ENCODE measurements at places on chromosomes 11 and 22. TPM values are rescaled to one million over a fixed set of nuclear protein-coding genes. Genes with fewer than 3 reads are reported as not detected.
A peak's percentile ranks its signal among the peaks of the same experiment; 100 is the strongest.

Gene TSGA10IP
- not detected for total RNA-seq

Gene SAA2
- not detected for total RNA-seq

Gene CASP5
- total RNA-seq, result not detected

Gene TFIP11
- 45.9 TPM for total RNA-seq

Gene CLCF1
- 0.56 TPM for total RNA-seq

DNA sequence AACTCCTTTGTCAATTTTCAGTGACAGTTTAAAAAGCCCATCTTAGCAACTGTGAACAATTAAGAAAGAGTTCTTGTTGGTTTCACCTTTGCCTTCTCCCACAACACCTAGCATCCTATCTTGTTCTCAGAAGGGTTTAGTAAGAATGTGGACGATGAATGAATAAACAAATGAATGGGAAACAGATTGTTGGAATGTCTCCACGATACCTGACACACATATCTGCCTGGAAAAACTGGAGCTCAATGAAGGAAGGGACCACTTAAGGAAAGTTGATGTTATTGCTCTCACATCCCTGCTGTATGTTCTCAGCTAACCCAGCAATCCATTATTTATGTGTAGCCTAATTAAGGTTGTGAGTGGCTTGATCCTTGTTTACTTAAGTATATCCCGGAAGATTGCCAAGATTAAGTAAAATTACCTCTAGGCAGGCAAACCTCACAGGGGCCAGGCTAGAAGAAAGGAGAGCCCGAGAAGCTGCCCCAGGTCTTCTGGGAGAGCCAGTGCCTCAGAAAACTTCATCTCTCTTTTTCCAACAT is 286.4 kb downstream of the NXPE2 start:
- H3K27me3 ChIP-seq, result no peaks in the 10 kb centered on the region
- H3K4me3 ChIP-seq, result no peak overlapping the region

- peaks cover 3% of the 10 kb centered on the region for H3K4me1 ChIP-seq
- H3K4me3 ChIP-seq, result no peak overlapping the region
- no peak for DNase-seq
Observed at GRCh38 chr22:17913801-17914347, 110.5 kb downstream of the MICAL3 start.

DNA sequence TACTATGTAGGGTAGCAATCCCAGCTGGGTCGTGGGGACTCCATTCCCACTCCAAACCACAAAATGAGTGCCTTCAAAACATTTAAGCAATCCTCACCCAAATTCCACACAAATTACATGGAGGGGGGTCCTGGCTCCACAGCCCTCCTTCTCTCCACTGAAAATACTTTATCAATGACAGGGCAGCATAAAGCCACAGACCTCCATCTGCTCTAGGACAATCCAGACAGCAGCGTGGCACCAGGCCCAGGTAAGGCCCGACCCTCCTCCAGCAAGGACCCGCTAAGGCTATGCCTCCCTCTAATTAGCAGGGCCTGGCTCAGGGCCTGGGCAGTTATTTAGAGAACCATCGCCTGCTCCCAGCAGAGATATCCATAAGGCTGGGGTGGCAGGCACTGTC is at the start of gene PANX3:
PANX3 (plus strand) TSS at position 365 of the 400 bp plus-strand sequence. CDS start 129 bp downstream, outside the sequence.
- peaks cover 11% of the 10 kb centered on the region for H3K4me1 ChIP-seq
- H3K27ac ChIP-seq, result peak within 1 kb of the TSS; percentile 61
- H3K36me3 ChIP-seq, result no peaks in the 10 kb centered on the region

DNA sequence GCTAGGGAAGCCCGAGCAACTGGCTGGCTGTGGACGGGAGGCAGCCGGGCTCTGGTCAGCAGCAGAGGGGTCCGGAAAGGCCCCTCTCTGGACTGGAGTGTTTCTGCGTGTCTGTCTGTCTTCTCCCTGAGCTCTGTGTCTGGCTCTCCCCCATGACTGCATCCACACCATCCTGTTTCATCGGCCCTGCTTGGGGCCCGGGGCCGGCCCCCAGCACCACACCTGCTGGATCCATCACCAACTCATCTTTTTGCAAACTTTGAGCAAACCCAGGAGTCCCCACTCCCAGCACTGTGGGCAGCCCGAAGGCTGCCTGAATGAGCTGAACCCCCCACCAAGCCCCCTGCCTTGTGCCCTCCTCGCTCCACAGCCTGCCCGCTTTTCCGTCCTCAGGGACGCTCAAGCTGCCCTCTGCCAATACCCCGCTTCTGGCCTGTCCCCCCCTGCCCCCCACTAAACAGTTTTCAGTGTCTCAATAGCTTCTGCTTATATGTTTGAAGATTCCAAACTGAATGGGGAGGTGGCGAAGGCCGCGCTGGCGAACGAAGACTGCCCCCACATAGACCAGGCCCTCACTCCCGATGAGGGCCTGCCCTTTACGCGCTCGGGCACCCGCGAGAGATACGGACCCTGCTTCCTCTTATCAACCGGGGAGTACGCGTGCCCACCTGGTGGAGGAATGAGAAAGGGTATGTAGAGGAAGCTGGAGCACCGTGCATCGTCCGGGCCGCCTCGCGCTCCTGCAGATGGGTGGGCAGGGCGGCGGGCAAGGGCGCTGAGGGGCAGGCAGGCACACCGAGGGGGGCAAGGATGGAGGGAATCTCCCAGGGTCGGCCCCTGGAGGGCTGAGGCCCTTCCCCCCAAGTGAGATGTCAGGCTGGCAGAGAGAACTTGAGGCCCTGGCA is 44.6 kb downstream of the KCNC1 start:
- no peak for DNase-seq
- H3K4me3 ChIP-seq, result no peak overlapping the region
- no peaks in the 10 kb centered on the region for H3K4me1 ChIP-seq
- no peaks in the 10 kb centered on the region for H3K27me3 ChIP-seq
- H3K36me3 ChIP-seq, result no peaks in the 10 kb centered on the region

- H3K36me3 ChIP-seq, result peaks cover 36% of the 10 kb centered on the region
- no peak overlapping the region for H3K4me3 ChIP-seq
- no peak overlapping the region for H3K27ac ChIP-seq
- DNase-seq, result no peak
- H3K27me3 ChIP-seq, result no peaks in the 10 kb centered on the region
Observed at GRCh38 chr11:74085542-74085892, 76.6 kb upstream of the UCP3 start.

- H3K27me3 ChIP-seq, result no peaks in the 10 kb centered on the region
- H3K4me1 ChIP-seq, result no peaks in the 10 kb centered on the region
- DNase-seq, result no peak
- H3K27ac ChIP-seq, result no peak overlapping the region
- H3K36me3 ChIP-seq, result no peaks in the 10 kb centered on the region
- no peak overlapping the region for H3K4me3 ChIP-seq
Observed at GRCh38 chr11:130214861-130215530, 55.4 kb downstream of the ST14 start.

Gene ELMOD1
- total RNA-seq, result not detected

DNA sequence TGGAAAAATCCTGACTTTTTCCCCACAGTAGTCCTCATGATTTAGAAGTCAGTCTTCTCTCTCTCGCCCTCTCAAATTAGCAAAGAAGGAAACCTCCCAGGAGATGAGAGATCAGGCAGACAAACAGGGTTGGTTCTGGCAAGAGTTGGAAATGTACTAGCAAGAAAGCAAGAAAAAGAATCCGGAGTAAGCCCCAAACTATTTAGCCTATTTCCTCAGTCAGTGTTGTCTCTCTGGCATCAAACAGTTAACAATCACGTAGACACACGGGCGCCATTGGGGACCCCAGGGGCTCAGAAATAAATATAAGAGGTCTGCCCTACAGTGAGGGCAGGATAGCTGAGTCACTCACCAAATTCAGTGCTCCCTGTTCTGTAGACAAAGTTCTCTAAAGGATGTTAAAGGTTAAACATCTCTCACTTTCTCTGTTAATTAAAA is 4.7 kb downstream of the C11orf52 start:
- peaks cover 4% of the 10 kb centered on the region for H3K27me3 ChIP-seq
- no peaks in the 10 kb centered on the region for H3K36me3 ChIP-seq
- H3K4me1 ChIP-seq, result peaks cover 13% of the 10 kb centered on the region
- no peak overlapping the region for H3K27ac ChIP-seq
- DNase-seq, result no peak

DNA sequence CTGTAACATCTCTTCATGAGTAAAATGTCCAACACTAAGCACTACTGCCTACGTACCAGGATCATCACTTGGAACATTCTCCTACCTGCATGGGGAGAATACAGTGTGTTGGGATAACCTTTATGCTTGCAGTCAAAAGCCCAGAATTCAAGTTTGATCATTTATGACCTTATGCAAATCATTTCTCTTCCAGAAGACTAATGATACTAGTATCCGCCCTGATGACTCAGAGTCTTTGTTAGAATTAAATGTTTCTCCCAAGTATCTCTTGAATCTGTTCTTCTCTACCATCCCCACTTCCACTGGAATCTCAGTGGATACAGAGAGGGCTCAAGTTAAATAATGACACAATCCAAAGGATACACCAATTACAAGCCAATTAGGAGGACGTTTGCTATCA is 12.4 kb downstream of the MAJIN start:
- H3K4me1 ChIP-seq, result no peaks in the 10 kb centered on the region
- H3K27me3 ChIP-seq, result peaks cover 1% of the 10 kb centered on the region
- H3K36me3 ChIP-seq, result no peaks in the 10 kb centered on the region
- no peak overlapping the region for H3K27ac ChIP-seq

DNA sequence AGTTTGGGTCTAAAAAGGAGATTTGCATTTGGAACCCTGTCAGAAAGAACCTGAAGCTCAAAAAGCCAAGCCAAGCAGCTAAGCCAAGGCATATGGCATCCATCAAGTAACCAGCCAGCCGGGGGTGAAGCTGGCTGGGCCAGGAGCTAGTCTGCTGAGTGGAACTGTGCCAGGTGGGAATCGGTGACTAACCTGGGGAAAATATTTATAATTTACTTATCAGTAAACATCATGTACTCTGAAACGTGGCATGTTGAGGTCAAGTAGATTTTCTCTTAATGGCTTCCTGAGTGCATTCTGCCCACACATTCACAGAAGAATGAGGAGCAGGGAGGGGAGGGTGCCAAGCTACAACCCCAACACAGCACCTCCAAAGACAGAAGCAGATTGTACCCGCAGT is 70.5 kb upstream of the SESN3 start:
- DNase-seq, result no peak
- peaks cover 12% of the 10 kb centered on the region for H3K4me1 ChIP-seq
- no peak overlapping the region for H3K27ac ChIP-seq
- no peaks in the 10 kb centered on the region for H3K27me3 ChIP-seq

DNA sequence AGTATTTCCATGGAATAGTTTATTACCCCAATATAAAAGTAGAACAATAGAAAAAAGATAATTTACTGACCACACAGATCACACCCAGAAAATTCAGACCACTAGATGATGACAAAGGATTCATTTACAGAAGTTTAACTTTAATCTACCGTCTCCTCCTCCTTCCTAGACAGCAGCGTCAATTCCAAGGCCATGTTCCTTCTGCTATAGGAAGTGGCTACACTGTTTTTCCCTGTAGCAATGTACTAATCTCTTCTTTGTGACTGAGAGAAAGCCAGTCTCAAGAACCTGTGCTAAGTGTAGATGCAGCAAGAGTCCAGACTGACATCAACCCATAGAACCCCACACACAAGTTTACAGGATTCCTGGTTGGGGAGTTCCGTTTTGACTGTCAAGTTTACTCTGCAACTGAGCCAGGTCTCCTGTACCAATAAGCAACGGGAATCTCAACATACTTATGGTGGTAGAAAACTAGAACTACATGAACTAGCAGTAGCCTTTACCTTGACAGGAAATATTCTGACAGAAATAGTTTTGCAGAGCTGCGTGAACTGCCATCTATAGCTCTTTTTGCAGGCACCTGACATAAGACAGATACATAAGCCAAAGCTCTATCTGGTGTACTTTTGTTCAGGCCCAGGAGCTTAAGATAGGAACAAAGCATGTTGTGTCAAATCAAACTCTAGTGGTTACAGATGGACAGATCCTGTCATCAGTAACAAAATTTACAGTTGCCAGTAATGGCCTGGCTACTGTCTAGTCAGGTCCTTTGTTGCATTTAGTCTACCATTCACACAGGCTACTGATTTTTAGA is 42.9 kb downstream of the MRTFA start:
- H3K27ac ChIP-seq, result peak overlapping the region; percentile 0
- DNase-seq, result no peak
- H3K4me1 ChIP-seq, result peaks cover 36% of the 10 kb centered on the region
- peaks cover 4% of the 10 kb centered on the region for H3K36me3 ChIP-seq
- H3K4me3 ChIP-seq, result no peak overlapping the region

Gene METTL15
- 17.2 TPM for total RNA-seq

DNA sequence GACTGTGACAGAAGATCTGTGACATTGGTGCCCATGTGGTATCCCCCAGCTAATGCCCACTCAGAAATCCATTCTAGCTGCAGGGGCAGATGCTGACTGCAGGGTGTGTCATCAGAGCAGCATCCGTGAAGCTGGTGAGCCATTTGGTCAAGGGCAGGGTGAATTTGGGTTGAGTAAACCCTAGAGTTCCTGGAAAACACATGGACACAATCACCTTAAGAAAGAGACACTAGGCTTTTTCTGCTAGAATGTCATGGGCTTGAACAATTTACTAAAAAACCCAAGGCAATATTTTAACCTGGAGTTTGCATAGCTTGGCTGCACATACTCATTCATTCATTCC is 100.0 kb downstream of the ADAMTS15 start:
- DNase-seq, result no peak
- no peak overlapping the region for H3K4me3 ChIP-seq
- no peaks in the 10 kb centered on the region for H3K36me3 ChIP-seq
- H3K27ac ChIP-seq, result no peak overlapping the region

- H3K4me1 ChIP-seq, result no peaks in the 10 kb centered on the region
- no peak overlapping the region for H3K27ac ChIP-seq
- no peak for DNase-seq
- H3K36me3 ChIP-seq, result peaks cover 13% of the 10 kb centered on the region
Observed at GRCh38 chr11:68358416-68358815, 46.0 kb downstream of the LRP5 start.

Gene SCGB2A2
- total RNA-seq, result not detected

DNA sequence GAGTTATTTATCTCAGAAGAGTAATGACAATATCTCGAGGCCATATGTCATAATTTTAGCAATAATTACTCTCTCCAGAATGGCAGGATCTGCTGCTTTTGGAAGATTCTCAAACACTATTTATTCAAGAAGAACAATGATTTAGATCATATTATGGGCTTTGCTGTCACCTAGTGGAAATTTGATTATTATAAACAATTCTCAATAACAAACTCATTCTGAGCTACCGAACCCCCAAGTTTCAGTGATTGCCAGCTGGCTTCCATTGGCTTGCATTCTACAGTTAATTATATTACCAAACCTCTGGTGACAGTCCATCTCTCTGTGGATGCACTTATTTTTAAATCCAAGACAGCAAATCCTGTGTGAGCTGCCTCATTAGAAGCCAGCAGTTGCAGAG is 27.9 kb upstream of the SLC36A4 start:
- no peak overlapping the region for H3K27ac ChIP-seq
- no peak overlapping the region for H3K4me3 ChIP-seq
- peaks cover 5% of the 10 kb centered on the region for H3K27me3 ChIP-seq
- H3K4me1 ChIP-seq, result no peaks in the 10 kb centered on the region
- DNase-seq, result no peak

Gene SMIM35
- total RNA-seq, result not detected

GRCh38 chr11:44564166-44564565 is 1.3 kb upstream of the CD82 start:
- H3K27me3 ChIP-seq, result no peaks in the 10 kb centered on the region
- peaks cover 49% of the 10 kb centered on the region for H3K4me1 ChIP-seq
- no peak for DNase-seq
- peaks cover 31% of the 10 kb centered on the region for H3K36me3 ChIP-seq
- H3K4me3 ChIP-seq, result no peak overlapping the region
- H3K27ac ChIP-seq, result no peak overlapping the region
